A549 treated with DMSO at 1 μM for 4 hours (cell line): ENCODE measurements at places on chromosomes 7 and 10. TPM values are rescaled to one million over a fixed set of nuclear protein-coding genes. Genes with fewer than 3 reads are reported as not detected.

TRUB1 gene
- 13.5 to 22.4 TPM (median 16.7 TPM) in 5 replicates for total RNA-seq

PAX4 gene
- not detected in 5 replicates for total RNA-seq

LSM8 gene
- total RNA-seq: 37.9 to 61.7 TPM (median 42.2 TPM) in 5 replicates

LLCFC1 gene
- not detected in 5 replicates for total RNA-seq

AGR2 gene
- total RNA-seq: 103 to 163 TPM (median 124 TPM) in 5 replicates

NKX2-3 gene
- total RNA-seq: 0.06 TPM in 1 of 5 replicates, not detected in the others

FGFBP3 gene
- total RNA-seq: 1.7 to 2.8 TPM (median 2.3 TPM) in 5 replicates

KCND2 gene
- total RNA-seq: not detected in 5 replicates

EBLN1 gene
- total RNA-seq: 0.19 TPM in 1 of 5 replicates, not detected in the others

HSPA12A gene
- 10.9 to 15.2 TPM (median 14.5 TPM) in 5 replicates for total RNA-seq

DPP6 gene
- not detected in 5 replicates for total RNA-seq

UPK3B gene
- 10.4 to 20.2 TPM (median 18.3 TPM) in 5 replicates for total RNA-seq

SLC13A4 gene
- not detected in 5 replicates for total RNA-seq
